NCI-H1694 (cell line): ENCODE measurements at places on chromosomes 7 and 10.

DNA sequence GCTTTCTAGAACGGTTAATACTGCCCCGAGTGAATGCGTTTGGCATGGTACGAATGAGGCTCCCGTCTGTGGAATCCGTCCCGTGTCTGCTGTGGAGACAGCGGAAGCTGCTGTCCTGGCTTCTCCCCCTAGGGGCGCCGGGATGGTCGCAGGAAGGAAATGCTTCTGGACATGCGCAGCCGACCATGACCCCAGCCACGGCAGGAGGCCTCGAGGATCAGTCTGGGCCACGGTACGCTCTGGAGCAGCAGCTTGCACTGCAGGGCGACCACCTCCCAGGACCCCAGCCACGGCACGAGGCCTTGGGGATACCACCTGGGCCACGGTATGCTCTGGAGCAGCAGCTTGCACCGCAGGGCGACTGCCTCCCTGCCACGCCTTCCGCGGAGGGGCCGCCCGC lies 107.9 kb downstream of the CYTH3 start:
- DNase-seq, result no peak

- no peak for DNase-seq
Measured at GRCh38 chr10:111525696-111526095, 448.9 kb downstream of the ADRA2A start.

GRCh38 chr7:25963733-25964132 lies 188.3 kb upstream of the NFE2L3 start:
- DNase-seq, result no peak

- DNase-seq, result no peak
Measured at GRCh38 chr7:23405240-23405618, 65.1 kb downstream of the IGF2BP3 start.

DNA sequence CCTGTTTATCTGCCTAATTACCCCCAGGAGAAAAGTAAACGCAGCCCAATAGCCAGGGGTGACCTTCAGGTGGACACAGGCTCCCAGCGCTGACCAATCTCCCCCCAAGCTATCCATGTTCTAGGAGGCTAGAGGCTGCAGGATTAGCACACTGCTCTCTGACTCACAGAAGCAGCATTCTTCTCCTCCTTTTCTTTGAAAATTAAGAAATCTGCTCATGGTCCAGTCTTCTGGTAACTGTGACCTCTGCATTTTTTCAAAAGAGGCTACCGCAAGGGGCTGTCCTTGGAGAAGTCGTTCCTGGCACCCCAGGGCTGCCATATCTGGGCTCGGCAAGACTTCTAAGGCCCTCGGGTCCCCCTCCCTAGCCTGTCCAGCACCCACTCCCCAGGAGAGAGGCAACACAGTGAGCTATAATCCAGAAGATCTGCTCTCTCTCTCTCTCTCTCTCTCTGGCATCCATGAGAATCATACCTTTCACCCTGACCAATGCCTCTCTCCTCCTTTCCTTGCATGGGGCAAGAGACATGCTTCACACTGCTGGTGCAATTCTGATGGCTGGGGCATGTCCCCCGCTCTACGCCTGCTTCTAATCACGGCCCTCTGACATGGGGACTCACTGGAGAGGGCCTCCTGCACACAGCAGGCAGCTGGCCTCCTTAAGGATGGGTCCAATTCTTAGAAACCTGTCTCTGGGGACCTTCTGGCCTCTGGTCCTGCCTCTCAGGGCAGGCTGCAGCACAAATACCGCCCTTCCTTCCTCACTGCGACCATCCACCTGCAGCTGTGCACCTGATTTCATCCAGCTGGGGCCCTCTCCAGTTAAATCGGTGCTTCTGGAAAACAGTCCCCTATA lies 27.3 kb downstream of the ANXA11 start:
- no peak for DNase-seq

- no peak for DNase-seq
Measured at GRCh38 chr10:103277713-103278536, 987 bp downstream of the INA start.

DNA sequence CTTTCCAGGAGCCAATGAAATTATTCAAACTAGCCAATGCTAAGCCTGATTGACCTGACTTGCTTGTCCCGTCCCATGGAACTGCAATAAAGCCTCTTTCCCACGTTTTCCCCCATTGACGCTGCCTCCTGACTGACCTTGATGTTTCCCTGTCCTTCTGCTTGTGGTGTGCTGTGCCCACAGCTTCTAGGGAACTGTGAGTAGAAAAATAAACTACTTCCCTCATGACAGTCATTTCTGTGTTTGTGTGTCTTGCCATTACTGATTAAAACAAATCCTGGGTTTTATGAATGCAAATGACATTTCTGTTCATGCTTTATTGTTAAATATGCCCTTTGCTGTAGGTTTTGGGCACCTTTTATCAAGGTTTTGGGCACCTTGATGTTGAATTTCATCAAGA lies 91.3 kb upstream of the ABI1 start:
- DNase-seq, result no peak

- DNase-seq, result no peak
Measured at GRCh38 chr10:75451831-75452230, 20.4 kb downstream of the LRMDA start.
